ENCODE measurements at places on chromosomes 11 and 22.

DNA sequence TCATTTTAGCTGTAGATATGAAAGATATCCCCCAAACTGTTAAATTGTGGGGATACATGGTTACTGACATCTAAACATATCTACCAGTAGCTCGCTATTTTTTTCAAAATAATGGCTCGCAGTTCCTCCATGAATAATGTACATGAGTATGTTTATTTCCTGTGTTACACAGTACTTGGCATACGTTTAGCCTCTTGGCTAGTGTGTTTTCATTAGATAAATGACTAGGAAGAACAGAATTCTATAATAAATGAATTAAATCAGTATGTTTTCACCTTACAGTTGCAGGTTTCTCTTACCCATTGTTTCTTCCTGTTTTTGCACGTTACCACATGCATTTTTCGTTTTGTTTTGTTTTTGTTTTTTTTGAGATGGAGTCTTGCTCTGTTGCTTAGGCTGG lies 21.8 kb downstream of the RNF169 start:
- no peak for DNase-seq

DNA sequence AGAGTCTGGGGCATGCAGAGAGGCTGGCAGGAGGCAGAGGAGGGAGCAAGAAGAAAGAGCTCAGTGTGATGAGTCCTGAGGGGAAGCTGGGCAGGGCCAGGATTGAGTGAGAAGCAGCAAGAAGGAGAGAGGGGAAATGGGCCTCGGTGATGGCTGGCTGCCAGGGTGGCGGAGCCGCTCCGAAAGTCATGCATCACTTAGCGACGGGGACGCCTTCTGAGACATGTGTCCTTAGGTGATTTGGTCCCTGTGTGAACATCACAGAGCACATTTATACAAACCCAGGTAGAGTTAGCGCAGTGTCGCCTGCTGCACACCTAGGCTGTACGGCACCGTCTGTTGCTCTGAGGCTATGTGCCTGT lies 15.1 kb downstream of the TBC1D22A start:
- no peak for DNase-seq

- no peak for DNase-seq
Measured at GRCh38 chr11:92717240-92717639, 252.2 kb upstream of the MTNR1B start.

GRCh38 chr11:61021661-61022212 lies 50.3 kb downstream of the CD6 start:
- peak; percentile 93 for DNase-seq

- no peak for DNase-seq
Measured at GRCh38 chr22:49600468-49600867, 227.2 kb downstream of the BRD1 start.

GRCh38 chr11:134079317-134079716 lies 10.4 kb downstream of the JAM3 start:
- no peak for DNase-seq

DNA sequence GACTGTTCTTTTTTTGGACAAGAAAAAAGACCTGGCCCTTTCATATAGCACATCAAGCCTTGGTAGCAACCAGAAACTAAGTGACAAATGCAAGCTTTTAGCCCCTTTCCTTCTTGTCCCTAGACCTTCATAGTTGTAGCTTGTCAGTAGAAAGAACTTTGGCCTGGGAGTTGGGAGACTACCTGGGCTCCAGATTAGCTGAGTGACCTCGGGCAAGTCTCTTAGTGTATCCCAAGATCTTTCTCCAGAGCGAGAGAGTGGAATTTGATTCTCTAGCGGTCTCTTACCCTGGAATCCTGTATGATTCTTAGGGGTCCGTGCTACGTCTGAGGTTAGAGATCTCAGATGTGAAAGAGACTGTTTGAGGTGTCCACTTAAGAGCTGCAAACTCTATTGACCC lies 59.0 kb downstream of the ZNRF3 start:
- DNase-seq = no peak

GRCh38 chr11:61572913-61573312 lies 8.0 kb downstream of the SYT7 start:
- no peak for DNase-seq

DNA sequence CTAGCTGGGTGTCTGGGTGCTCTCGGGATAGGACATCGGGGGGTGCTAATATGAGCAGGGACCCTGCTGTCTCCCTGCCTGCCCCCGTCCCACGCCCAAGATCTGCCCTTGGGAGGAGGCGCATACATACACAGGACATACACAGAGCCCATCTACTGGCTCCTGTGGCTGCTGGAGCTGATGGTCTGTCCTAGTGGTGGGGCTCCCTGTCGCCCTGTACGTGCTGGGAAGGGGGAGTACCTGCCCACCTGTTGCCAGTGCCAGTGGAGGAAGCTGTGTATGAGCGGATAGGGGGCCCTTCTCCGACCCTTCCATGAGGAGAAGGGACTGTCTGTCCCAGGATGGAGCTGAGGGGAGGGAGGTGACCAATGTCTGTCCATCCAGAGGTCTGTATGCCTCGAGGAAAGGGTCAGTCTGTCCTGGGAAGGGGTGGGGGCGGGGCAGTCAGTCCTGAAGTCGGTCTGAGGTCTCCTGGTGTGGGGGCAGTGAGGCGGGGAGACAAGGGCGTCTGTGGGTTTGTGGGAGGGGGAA lies 952 bp downstream of the TBC1D10A start:
- no peak for DNase-seq
